NCI-H2107 (cell line): ENCODE measurements at places on chromosomes 7 and 10.

DNA sequence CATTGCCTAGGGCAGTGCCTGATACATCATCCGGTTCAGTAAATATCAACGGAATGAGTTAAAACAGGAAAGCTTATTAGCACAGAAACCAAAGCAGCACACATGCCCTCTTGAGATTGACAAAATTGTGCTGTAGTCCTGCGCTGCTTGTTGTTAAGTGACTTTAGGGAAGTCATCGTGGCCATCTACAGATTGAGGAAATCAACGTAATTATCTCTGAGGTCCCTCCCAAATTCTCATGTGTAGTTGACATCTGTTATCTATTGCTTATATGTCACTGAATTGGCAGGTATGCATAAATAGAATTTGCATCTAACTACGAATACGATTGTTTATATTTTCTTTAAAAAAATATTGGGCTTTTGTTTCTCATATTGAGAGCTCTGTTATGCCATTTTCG lies 3.5 kb upstream of the GNB2 start:
- DNase-seq, result no peak

GRCh38 chr10:3868271-3868664 lies 83.3 kb upstream of the KLF6 start:
- DNase-seq, result no peak

DNA sequence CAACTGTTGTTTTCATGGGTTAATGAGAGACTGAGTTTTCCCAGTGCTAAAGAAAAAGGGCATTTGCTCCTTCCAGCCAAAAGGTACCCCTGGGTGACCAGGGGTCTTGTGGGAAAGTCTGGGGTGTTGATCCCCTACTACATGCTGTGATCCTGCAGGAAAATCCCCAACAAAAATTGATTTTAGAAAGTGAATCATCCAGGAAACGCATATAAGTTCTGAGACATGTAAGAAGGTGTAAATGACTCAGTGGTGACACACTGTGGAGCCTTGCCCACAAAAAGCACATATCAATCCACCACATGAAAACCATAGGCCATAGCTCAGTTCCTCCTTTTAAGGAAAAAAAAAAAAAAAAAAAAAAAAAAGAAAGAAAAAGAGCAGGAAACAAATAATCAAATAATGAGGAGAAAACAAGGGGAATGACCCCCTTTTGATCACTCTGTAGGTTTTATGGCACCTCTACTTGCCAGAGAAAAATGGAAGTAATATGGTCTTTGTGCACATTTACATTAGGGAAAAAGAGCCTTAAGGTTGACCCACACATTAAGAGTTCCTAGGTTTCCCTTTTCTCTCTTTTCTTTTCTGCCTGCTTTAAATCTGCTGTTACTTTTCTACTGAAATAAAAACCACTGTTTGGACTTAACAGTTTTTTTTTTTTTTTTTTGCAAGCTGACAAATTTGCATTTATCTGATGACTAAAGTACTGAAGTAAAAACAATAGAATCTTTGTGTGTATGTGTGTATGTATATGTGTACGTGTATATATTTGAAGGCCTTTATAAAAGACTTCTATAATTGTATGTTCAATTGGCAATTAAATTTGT lies 386.0 kb downstream of the KIF20B start:
- DNase-seq, result no peak

DNA sequence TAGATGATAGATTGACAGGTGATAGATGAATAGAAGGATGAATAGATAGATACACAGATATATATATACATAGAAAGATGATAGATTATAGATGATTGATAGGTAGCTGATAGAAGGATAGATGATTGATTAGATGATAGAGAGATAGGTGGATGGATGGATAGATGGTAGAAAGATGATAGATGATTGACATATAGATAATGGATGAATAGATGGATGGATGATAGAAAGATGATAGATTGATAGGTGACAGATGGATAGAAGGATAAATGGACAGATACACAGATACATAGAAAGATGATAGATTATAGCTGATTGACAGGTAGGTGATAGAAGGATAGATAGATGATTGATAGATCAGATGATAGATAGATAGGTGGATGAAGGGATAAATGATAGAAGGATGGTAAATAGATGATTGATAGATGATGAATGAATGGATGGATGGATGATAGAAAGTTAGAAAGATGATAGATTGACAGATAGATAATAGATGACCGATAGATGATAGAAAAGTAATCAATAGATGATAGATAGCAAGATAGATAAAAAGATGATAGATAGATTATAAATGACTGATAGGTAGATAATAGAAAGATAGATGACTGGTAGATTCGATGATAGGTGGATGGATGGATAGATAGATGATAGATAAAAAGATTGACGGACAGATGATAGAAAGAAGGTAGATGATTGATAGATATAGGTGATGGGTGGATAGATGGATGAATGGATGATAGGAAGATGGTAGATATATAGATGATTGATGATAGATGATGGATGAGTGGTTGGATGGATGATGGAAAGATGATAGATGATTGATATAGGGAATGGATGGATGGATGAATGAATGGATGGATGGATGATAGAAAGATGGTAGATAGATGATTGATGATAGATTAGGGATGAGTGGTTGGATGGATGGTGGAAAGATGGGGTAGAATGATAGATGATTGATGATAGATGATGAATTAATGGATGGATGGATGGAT lies 80.4 kb downstream of the MICALL2 start:
- DNase-seq, result no peak

DNA sequence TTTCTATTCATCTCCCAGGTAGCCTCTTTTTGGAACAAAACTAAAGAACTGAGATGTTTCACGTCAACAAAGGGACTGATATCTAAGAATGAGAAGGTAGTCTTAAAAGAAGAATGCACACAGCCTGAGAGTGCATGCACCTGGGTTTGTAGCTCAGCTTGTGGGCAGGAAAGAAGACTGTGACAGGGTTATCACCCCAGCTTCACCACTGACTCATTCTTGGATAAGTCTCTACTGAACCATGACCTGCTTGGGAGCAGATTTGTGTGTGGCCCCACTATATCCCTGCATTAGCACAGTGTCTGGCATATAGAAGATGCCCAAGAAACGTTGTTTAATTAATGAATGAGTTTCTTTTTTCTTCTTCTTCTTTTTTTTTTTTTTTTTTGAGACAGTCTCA lies 187.5 kb downstream of the GPAM start:
- DNase-seq, result no peak

DNA sequence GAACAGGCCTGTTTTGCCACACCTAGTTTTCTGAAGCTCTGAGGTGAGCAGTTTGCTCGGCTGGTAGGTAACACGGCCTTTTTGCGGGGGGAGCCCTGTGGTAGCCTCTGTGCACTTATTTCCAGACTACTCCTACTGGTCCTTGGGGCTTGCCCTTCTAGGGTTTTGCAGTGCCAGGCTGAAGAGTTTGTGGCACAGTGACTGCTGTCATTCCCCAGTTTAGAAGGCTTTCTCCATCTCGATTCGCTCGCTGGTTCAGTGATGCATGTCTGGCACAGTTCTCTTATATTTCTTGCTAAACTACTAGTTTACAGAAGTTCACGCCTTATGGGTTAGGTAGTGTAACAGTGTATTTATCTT lies 711 bp downstream of the KIF20B start:
- DNase-seq, result no peak

DNA sequence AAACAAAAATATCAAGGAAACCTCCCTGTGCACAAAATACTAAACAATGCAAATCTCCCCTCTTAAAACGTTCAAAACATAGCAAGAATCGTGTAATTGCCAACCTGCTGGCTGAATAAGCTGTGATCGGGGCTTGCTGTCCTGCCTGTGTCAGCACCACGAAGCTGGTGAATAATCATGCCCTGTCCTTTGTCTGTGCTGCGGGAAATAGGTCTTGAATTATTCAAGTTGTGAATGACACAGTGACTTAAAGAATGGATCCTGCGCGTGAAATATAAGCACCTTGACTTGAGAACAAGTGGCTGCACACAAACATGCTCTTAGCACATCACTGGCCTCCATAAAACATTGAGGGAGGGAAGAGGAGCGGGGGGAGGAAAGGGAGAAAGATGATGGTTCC lies 130.2 kb downstream of the OAT start:
- DNase-seq, result no peak

DNA sequence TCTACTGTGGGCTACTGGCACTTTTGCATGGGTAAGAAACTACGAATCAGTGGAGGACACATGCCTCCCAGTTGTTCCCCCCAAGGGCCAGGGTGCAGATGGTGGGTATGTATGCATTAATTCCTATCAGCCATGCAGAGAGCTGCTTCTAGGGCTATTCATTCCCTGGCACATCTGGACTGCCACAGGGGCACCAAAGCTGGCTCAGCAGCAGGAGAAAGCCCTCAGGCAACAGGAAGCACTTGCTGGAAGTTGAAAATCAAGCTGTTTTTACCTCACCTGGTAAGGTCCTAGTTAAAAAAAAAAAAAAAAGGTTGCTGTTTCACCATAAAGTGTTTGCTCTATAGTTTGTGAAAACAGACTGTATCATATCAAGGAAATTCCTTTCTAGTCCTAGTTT lies 1342.6 kb downstream of the REEP3 start:
- DNase-seq, result no peak

DNA sequence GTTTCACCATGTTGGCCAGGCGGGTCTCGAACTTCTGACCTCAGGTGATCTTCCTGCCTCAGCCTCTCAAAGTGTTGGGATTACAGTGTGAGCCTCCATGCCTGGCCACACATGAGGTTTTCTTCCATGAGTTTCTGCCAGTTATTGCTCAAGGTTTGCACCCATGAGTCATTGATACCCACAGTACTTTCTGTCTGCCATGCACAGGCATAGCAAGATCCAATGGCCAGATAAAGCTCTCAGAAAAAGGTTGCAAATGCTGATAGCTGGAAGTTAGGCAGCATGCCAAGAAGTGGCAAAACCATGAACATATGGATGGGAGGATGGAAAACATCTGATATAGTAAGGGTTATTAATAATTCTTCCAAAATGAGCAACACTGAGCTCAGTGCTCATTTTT lies 298.7 kb upstream of the NRG3 start:
- DNase-seq, result no peak

- no peak for DNase-seq
Measured at GRCh38 chr7:32266932-32267475, 196.8 kb upstream of the PDE1C start.

DNA sequence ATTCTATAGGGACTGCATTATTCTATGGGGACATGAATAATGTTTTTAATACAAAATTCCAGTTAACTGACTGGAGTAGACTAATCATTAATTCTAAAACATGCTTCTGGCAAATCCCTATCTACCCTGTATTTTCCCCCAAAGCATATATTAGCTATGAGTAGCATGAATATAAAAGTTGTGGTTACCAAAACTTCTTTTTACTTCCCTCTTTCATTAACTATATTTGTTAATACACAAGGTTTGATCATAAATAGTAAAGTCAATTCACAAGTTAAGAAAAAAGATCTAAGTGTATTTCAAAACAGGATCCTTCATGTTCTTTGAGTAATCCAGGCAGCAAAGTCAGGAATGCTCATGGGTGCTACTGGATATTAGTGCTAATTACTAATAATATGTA lies 2.9 kb upstream of the RALA start:
- no peak for DNase-seq

- no peak for DNase-seq
Measured at GRCh38 chr10:124225467-124226270, 132.3 kb upstream of the CHST15 start.

DNA sequence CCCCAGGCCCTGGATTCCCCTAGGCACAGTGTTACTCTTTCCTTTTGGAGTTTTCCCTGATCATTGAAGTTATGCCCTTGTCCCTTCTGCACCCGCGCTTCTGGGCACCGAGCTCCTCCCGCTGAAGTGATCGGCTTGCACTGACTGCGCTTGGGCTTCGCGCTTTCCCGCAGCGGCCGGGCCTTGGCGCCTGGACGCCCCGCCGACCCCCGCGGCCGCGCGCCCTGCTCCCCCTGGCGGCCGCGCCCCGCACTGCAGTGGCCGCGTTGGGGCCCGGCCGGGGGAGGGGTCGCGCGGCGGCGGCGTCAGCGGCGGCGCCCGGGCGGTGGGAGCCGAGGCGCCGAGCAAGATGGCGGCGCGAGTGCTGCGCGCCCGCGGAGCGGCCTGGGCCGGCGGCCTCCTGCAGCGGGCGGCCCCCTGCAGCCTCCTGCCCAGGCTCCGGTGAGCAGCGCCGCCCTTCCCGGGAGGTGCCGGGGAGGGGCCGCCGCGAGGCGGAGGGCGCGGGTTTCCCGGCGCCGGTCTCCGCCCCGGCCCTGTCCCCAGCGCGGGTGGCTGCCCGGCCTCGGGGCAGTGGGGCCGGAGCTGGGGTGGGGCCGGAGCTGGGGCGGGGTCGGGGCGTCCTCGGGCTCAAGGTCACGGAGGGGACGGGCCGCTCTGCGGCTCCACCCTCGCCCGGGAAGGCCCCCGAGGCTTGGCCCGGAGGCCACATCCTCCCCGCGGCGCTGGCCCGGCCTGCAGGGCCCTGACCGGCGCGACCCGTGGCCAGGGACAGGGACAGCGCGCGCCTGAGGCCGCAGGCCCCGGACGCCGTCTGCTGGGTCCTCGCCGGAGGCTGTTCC lies at the start of gene NIPSNAP2:
NIPSNAP2 (plus strand) TSS at position 325 of the 839 bp plus-strand sequence; CDS start at position 350, 25 bp downstream.
- DNase-seq, result peak; percentile 73

- DNase-seq, result no peak
Measured at GRCh38 chr10:79459243-79459642, 13.8 kb upstream of the ZCCHC24 start.

DNA sequence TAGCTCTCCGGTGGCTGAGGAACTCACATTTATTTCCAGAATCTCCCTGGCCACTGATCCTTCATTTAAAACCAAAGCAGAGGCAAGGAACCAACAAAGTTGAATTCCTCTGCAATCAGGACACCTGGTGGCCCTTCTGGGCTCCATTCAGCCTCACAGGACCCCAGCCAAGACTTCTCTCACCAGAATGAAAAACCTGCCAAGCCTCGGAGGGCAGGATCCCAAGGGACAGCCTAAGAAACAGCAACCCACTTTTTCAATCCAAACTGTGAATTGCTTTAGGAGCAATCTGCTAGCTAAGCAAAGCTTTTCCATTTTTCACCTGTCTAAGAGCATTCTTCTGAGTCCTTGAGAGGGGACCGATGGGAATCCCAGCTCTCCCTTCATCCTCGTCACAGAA lies 34.6 kb downstream of the OAT start:
- DNase-seq, result no peak

DNA sequence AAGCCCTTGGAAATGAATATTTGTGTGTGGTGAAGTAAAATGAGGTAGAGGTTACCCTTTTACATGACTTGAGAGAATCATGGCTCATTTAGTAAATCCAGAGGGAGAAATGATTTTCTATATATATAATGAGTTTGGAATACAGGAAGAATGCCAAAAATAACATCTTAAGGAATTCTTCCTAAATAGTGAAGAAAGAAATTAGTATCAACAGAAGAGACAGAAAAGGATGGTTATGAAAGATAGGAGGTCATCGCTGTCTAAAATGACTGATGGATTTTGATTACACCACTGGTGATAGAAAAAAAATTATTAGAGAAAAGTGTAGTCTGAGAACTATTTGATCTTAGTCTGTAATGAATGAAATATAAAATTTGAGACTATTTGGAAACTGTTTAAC lies 283.0 kb downstream of the ADK start:
- no peak for DNase-seq

GRCh38 chr7:140294454-140294853 lies 103.9 kb downstream of the SLC37A3 start:
- no peak for DNase-seq

GRCh38 chr7:36299823-36300341 lies 89.8 kb upstream of the ANLN start:
- DNase-seq, result no peak

- no peak for DNase-seq
Measured at GRCh38 chr10:76582531-76582930, 1055.1 kb downstream of the KCNMA1 start.
